ENCODE measurements at places on chromosomes 3 and 15.
A peak's percentile ranks its signal among the peaks of the same experiment; 100 is the strongest.

DNA sequence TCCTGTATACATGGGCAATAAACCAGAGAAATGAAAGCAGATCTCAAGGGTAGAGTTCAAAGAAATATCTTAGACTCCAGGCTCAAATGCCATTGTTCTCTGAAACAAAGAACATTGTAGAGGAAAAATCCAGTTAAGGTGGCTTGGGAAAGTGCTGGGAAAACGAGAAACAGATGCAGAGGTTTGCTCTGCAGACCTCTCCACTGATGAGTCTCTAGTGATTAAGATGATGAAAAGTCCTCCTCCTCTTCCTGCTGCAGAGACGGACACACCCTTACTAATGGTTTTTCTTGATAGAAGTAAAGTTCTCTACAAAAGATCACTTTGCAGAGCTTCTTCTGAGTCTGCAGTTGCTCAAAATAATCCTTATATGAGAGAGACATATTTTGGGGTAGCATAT lies 264.7 kb downstream of the GABRG3 start:
- peak; percentile 65 for DNase-seq

DNA sequence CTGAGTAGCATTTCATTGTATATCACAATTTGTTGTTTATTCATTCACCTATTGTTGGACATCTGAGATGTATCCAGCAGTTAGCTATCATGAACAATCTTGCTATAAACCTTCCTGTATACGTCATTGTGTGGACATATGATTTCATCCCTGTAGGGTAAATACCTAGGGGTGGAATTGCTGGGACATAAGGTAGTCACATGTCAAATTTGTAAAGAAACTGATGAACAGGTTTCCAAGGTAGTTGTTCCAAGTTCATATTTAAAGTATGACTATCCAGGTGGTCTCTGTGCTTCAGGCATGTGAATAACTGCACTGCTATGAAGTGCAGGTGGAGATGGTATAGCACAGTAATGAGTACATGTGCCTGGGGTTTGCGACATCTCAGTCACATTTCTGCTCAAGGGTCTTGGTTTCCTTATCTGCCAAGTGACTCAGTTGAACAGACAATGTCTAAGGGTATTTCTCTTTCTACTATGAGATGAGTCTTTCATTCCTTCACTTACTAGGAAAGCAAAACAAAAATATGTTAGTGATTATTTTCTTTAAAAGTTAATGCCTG lies 229.0 kb upstream of the HES1 start:
- no peak for DNase-seq

- DNase-seq: no peak
Observed at GRCh38 chr3:76438971-76439370, 600.9 kb upstream of the ROBO2 start.

DNA sequence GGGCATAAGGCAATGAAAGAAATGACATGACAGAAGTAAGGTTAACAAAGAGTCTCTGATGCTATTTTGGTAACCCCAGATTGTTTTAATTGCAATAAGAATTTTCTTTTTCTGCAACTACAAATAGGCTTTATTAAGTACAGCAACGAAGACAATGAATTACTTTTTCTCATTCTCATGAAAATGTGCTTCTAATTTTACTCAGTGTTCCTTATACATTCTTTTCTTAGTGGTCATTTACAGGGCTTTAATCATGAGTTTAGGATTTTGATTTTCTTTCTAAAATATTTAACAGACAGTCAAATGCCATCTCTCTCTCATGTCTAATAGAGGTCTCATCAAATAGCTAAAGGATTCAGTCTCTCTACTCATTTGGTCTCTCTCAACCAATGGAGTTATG lies 452.1 kb downstream of the RAP2B start:
- no peak for DNase-seq

- DNase-seq: no peak
Observed at GRCh38 chr15:93261845-93262244, 172.8 kb upstream of the RGMA start.

DNA sequence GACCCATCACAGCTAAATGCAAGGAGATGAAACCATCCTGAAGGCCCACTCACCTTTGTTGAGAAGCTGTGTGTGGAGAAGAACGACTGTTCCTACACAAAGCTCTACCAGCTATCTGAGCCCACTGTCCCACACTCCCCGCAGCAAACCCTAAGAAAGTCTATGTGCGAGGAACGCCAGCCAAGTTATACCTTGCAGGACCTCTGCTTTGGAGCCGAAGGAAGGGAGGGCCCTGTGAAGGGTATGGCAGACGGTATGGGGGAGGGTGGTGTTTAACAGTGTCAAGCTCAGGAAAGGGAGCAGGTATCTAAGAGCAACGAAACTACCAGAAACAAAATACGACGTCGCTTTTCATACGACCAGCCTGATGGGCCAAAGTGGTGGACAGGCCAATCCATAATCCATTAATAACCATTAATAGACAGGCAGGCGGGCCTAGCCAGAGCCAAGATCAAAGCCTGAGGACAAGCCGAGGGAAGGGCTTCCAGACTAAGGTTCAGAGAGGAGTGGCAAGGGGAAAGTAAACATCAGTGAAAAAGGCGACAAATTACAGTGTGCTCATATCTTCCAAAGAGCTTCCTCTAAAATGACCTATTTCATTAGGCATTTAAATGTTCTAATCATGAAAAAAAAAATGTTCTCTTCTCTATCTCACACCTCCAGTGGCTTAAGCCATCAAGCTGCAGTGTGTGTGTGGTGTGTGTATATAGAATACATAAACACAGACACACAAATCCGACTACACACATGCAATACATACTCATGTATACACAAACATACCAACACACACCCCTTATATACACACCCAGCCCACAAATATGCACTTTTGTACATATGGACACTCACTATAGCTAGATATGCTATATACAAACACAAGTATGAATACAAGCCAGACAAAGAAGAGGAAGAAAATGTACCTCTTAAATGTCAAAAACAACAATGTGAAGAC lies 43.9 kb downstream of the PTPN23 start:
- no peak for DNase-seq

DNA sequence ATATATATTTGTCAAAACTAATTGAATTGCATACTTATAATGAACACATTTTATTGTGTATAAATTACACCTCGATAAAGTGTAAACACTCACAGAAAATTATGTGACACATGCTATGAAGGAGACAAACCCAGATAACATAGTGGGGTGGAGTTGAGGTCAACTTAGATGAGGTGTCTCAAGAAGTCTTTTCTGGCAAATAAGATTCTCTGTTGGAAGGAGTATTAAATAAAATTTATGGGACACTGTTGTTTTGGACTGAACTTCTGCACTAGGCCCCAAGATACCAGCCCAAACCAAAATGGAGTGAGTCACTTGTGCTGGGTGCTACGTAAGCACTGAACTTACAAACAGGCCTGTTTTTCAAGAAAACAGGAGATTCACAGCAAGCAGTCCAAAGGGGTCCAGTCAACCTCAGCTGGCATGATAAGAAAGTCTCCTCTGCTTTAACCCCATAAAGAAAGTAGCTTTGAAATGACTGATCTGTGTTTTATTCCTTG lies 18.7 kb downstream of the ACTC1 start:
- no peak for DNase-seq

GRCh38 chr3:46102059-46102779 lies 74.9 kb upstream of the XCR1 start:
- no peak for DNase-seq

DNA sequence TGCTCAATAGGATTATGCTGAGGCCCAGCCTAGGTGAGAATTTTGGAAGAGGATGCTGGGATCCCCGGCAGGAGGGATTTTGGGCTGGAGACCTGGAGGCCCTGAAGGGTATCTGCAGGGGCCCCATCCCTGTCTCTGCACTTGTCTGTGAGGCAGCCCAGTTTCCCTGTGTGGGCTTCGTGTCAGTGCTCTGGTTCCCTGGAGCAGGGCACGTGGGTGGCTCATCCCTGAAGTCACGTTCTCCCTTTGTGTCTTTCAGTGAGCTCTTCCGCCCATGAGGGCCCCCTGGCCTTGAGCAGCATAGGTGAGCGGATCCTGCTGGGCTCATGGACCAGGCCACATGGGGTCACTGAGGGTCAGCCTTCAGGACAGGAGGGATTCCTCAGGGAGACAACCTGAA lies 217.9 kb downstream of the SNRPN start:
- DNase-seq: no peak

GRCh38 chr3:185959609-185960521 lies 22.1 kb upstream of the TRA2B start:
- no peak for DNase-seq

DNA sequence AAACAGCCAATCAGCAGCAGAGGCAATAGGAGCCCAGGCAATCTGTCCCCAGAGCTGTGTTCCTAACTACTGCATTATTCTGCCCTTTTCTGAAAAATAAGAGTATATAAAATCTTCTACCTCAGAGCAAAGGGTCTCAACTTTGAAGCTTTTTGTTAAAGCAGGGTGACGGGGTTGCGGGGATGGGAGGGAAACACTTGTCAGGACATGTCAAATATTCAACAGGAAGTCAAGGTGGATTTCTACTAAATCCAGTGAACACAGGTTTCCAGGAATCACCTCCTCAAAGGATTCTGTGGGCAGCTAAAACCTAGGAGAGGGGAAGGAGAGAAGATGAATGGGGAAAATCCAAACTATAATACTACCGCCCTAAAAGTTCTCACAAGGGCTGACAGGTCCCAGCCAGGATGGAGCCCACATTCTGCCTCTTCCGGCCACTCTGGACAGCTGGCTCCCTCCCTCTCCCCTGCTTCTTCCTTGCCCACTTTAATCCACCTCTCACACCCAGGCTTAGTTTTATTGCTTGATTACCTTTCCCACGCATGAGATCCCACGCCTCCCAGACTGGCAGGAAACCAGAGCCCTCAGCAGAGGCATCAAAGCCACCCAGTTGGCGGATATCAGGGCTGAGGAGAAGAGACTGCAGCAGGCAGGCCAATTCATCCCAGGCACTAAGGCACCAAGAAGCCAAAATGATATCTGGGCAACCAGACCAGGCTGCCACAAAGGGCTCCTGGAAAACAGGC lies 77.2 kb downstream of the OSBPL10 start:
- DNase-seq: no peak

GRCh38 chr3:194098843-194099183 lies 37.1 kb upstream of the HES1 start:
- no peak for DNase-seq

- DNase-seq: no peak
Observed at GRCh38 chr15:80892414-80892813, 97.2 kb downstream of the MESD start.

- DNase-seq: no peak
Observed at GRCh38 chr3:58234516-58234931, 3.1 kb upstream of the ABHD6 start.

- no peak for DNase-seq
Observed at GRCh38 chr15:66778314-66778665, 76.3 kb downstream of the SMAD6 start.

- peak; percentile 51 for DNase-seq
Observed at GRCh38 chr3:111715911-111716523, 120.9 kb upstream of the ZBED2 start.

DNA sequence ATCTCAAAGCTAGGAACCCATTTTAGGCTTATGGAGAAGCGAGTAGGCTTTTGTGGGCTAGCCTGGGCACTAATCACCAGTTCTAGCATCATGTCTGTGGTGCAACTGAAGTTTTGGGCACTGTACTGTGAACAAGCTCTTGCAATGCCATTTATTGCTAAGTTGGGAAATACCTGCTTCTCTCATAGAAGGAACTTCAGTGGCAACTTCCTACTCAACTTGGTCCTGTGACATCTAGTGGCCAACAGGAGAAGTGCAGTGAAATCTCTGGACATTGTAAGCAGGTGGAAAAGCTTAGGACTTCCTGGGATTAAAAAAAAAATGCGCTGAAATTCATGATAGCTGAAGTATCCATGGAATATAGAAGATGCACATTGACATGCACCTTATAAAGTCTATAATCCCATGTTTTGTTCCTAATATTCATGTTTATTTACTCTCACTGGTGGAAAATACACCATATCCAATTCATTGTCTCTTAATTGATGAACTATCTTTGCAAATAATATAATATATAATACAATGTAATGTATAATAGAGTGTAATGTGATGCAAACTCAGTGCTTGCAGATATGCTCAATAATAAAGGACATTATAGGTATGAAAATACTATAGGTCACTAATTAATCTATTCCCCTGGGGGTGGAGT lies 6.5 kb upstream of the ALDH1A3 start:
- DNase-seq: peak; percentile 88

DNA sequence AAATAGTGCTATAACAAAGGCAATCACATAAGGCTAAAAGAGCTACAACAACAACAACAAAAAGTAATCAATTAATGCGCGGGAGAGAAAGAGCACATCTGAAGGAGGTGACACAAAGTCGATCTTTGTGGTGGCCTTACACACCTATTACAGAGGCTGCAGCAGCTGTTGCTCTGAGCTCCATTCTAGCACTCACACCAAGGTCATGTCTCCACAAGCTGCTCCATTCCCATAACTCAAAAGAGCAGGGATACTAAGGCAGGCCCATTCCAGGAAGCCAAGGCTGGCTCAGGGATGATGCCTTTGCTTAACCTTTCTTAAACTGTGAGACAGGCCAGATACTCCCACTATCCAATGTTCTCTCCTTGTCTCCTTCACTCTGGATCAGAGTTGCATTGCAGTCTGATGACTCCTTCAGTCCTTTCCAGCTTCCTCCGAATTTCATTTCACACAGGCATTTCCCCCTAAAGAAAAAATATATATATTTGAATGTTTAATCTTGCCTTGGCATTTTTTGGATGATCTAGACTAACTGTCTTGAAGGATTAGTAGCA lies 52.7 kb downstream of the SNTN start:
- no peak for DNase-seq

DNA sequence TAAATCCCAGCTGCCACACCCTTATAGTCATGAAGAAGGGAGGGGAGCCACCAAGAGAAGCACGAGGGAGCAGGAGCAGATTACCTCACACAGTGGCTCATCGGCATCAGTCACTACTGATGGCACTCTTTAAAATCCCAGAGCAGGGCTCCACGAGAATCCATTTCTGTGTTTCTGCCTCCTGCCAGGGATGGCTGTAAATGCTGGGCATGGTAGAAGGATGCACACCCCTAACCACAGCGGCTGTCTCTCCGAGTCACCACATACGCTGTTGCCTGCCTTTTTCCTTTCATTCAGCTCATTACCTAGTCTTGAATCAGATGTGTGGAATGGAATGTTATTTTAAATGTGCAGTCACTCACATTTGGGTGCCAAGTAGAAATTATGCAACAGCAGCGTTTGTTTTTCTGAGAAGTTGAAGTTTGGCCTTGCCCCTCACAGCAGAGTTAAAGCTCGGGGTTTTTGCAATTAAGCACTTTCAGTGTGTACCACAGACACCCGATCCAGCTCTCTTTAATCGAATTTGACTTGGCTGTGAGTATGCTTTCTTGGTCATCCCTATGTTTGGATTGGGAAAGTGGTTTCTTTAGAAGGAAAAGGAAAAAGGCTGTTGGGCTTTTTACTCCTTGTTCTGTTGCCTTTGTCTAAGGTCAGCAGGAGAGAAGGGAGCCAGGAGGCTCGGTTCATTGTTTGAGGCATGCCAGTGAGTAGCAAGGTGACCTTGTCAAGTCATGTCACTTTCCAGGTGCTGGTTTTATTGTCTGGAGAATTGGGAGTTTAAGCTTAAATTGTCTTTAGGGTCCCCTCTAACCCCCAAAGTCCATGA lies 284.2 kb upstream of the TPM1 start:
- no peak for DNase-seq
